Progenitor cell of endocrine pancreas (in vitro differentiated cells): ENCODE measurements at places on chromosomes 1 and 21.

DNA sequence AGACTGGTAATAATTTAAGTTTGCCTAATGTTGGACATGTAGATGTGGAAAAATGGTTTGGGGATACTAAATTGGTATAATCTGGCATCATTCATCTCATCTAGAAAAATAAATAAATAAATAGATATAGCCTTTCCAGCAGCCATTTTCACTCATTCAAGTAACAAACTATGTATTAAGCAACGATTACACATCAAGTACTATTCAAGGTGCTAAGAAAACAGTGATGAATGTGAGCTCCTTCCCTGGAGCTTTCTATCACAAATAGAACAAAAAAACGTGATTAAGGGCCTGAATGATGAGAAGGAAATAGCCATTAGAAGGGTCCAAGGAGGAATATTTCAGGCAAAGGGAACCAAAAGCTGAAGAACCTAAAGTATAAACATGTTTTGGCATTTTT, 37.1 kb downstream of the STIL start:
- no peak for DNase-seq

DNA sequence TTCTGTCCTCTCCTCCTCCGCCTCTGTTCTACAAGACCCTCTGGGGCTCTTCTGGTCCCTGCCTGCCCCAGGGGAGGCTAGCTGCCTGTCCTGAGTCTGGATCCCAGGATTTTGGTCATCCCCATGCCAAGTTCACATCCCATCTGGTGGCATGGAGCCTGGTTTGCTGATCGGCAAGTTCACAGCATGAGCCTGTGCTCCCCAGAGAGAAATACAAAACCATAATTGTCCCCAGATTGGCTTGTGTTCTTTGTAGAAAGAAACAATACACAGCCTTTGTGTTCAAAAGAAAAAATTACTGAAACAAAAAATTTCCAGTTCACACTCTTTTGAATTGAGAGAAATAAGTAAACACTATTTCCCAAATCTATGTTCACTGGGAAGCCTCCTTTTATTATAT, 149.4 kb upstream of the ZC3H12A start:
- DNase-seq: no peak

DNA sequence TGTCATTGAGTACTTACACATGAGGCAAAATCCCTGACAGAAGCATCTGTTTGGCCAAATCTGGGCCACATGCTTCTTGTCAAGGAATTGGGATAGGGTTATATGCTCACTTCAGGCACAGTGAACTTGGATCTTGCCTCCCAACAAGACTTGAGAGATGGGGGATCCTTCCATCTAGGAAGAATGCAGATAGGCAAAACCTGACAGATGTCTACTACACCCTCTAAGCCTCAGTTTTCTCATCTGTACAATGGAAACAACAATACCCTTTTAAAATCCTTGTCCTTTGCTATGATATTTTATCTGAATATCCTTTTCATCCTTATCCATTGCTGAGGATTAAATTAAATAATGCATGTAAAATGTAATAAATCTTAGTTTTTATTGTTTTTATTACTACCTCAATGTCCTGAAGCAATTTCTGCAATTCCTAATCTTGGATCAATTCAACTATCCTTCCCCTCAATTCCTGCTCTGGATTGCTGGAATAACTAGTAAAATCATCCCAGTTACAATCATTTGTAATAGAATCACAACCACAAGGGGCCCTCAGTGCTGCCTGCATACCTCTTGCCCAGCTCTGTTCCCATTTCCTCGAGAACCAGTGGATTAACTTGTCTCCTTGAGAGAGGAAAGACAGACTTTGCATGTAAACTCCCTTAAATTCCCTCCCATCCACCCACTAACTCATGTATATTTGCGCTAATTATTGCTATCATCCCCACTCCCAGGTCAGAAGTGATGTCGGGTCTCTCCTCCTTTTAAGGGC, 8.1 kb upstream of the XPR1 start:
- no peak for DNase-seq

GRCh38 chr1:175270361-175270760, 77.8 kb upstream of the KIAA0040 start:
- DNase-seq: no peak

GRCh38 chr1:181257117-181257516, 168.6 kb downstream of the IER5 start:
- DNase-seq: no peak

GRCh38 chr1:115252585-115252984, 85.5 kb downstream of the NGF start:
- no peak for DNase-seq

- no peak for DNase-seq
Measured at GRCh38 chr21:46322351-46323226, 1.1 kb downstream of the C21orf58 start.

DNA sequence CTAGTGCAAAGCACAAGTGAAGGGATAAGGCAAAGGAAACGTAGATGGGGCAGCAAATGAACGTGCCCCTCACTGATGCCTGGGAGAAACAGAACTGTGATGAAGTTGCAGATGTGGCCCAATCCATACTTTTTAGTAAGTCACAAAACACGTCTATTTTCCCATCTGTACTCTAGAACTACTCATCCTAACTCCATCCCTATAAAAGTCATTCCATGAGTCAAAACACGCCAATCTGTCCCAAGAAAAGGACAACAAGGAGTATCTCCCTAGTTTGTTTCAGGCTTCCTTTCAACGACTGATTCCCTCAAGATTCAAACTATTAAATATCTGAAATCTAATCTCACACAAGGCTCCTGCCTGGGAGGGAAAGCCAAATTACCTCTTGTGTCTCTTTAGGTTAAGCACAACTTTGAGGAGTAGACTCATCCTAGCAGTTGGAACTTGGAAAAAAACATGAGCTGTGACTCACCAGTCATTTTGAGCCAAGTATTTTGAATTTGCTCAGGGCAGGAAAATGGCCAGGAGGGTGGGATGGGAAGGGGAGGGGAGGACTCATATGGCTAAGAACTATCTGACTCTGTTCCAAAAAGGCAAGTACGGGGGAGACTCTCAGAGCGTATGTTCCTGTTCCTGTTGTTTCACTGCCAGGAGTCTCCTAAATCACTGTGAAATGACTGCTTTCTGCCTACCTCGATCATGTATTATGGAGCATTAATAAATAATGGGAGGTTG, 214.5 kb upstream of the CAMK1G start:
- no peak for DNase-seq

DNA sequence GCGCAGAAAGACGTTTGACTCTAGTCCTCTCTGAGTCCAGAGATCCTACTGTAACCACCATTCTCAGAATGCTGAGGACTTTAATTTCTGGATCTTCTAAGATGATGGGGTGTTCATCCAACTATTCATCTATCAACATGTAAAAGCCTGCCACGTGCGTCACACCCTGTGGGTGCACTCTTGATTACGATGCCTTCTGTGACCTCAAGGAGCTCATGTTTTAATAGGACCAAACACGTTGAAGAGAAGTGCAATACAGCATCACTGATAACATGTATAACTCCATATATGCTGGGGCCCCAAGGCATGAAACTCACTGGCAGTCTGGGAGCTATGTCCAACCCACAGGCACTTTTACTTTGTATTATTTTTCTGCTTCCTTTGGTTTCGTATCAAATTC, 19.0 kb downstream of the KIAA0040 start:
- DNase-seq: no peak

- no peak for DNase-seq
Measured at GRCh38 chr1:1623181-1623630, 7.9 kb downstream of the MIB2 start.

- DNase-seq: no peak
Measured at GRCh38 chr1:4108758-4109627, 208.9 kb upstream of the C1orf174 start.

DNA sequence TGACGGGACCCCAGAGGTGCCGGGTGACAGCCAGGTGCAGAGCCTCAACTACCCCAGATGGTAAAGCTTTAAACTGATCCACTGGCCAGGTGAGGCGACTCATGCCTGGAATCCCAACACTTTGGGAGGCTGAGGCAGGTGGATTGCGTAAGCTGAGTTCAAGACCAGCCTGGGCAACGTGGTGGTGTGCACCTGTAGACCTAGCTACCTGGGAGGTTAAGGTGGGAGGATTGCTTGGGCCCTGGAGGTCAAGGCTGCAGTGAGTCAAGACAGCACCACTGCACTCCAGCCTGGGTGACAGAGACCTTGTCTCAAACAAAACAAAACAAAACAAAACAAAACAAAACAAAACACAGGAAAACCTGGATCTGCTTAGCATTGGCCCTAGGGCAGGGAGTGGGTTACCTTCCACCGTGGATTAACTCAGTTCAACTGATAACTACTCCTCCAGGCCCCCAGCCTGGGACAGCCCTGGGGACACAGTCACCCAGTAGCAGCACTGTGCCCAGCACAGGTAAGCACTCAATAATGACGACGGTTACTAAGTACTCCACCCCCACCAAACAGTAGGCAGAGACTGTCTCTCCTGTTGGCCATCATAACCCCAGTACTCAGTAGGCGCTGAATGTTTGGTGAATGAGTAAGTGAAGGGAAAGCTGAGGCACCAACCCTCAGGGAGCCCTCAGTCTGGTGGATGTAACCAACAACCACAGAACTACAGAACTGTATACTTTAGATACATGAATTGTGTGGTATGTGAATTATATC, 21.6 kb downstream of the SLC66A1 start:
- DNase-seq: no peak

- no peak for DNase-seq
Measured at GRCh38 chr21:36386031-36386642, 945 bp downstream of the CHAF1B start.

- no peak for DNase-seq
Measured at GRCh38 chr1:19647643-19648042, 3.5 kb downstream of the NBL1 start.

DNA sequence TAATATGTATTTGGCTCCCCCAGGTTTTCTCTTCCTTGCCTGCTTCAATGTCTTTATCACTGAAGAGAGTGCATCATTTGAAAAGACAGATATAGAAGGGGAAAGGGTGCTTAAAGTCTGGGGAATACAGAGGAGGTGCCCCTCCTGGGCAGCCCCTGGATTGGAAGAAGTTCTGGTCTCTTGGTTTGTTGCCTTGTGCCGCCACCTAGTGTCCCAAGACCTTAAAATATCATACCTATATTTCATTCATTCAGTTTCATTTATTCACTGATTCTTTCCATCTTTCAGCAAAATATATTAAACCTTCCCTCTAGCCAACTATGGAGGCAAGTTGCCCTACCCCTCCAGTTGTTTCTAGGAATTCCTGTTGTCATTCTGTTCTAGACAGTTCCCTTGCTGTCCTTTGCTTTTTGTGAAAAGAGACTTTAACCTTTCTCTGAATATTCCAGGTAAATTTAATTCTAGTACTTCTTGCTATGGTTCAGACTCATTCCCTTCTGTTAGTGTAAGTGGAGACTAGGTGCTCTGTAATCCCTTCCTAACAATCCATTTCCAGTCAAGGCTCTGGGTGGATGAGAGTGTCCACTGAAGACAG, 56.1 kb downstream of the MEF2D start:
- DNase-seq: no peak

DNA sequence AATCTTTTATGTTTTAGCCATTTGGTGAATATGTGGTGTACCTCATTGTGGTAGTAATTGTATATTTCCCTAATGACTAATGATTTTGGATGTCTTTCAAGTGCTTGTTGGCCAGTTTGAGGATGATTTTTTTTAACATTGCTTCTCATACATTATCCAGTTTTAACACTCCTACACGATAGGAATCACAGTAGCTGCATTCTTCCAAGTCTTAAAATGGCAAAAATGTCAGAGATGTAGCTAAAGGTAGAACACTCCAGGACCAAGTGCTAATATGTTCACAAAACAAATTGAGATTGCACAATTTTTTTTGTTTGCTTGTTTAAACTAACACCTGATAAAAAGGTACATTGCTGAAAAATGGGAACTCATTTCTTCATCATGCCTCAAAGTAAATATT, 11.7 kb downstream of the USP25 start:
- no peak for DNase-seq

GRCh38 chr1:98704474-98704873, 43.0 kb downstream of the SNX7 start:
- no peak for DNase-seq

DNA sequence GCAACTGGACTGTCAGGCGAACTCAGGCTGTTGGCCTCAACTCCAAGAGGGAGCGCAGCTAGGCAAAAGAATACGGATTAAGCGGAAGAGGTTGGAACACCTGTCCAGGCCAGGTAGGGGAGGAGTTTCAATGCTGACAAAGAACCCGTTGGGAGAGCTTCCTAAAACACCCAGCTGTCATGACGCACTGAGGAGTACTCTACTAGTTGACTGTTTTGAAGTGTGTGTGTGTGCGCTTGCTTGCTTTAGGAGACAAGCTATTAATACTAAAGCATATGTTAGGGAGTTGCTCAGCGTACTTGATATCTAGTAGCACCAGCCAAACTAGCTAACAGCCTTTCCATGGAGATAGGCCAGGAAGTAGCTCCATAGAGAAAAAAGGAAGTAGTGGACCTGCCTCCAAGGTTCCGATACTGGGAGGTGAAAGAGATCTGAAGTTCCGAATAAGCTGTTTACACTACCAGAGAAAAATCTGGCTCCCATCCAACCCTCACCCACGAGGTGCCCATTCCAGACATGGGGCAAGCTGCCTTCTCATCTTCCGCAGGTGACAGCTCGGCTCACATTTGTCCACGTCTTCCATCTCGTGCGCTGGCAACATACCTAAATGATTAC, 974 bp upstream of the FNBP1L start:
- DNase-seq: no peak

- DNase-seq: no peak
Measured at GRCh38 chr1:30518696-30519095, 204.7 kb downstream of the MATN1 start.

DNA sequence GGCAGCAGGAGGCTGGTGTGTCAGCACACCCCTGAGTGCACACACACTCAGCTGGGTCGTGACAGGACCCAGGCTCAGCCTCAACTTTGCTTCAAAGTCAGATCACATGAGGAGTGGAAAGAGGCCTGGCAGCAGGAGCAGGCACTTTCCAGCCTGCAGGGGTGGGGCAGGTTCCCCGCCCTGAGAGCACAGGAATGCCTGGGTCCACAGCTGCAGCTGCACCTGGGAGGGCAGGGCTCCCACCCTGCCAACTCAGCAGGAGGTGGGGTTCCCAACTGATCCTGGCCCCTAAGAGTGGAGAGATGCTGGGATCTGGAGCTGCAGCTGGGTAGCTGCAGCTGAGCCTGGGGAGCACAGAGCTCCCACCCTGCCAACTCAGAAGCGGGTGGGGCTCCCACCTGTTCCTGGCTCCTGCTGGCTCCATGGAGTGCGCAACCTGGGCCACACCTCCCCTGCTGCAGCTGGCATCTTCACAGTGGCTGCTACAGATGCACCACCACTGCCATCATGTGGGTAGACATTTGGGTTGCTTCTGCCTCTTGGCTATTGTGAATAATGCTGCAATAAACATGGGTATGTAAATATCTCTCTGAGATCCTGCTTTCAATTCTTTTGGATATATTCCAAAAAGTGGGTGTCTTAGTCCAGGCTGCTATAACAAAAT, 415.4 kb downstream of the TTLL7 start:
- no peak for DNase-seq

- DNase-seq: no peak
Measured at GRCh38 chr1:7267493-7267892, 482.2 kb downstream of the CAMTA1 start.
